T47D (cell line): ENCODE measurements at places on chromosomes 5 and 9.

DNA sequence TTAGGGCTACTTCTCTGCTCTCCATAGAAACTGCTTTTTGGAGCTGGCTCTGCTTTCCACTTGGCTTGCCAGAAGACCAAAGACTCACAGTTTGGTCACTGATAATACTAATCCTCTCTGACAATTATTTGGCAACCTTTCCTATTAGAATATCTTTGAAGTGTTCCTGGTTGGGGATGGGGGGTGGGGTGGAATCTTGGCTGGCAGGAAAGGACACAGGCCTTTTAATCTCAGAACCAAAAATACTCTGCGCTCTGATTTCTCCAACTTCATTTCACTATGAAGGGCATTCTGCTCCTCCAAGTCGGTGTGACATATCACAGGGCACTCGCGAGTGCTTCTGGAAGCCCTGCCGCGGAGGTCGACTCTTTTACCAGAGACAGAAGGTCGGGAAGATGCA lies 1329.0 kb upstream of the WWC1 start:
- DNase-seq, result no peak

DNA sequence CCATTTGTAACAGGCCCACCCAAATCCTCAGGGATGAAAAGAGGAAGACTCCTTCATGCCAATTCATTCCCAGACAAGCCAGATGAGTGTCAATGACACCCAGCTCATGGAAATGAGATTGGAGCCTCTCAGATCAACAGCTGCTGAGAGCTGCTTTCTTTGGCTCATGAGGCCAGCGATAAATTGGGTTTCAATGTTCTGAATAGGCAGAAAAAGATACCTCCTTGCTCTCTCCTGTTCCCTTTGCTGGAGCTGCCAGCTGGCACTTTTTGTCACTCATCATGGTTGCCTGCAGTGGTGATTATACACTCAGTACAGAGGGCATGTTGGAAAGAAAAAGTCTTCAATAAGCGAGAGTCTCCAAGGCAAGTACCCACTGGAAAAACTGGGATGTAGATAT lies 47.1 kb downstream of the SH3RF2 start:
- DNase-seq, result no peak

- no peak for DNase-seq
Measured at GRCh38 chr9:71446106-71446472, 322.2 kb downstream of the CEMIP2 start.

- DNase-seq, result peak; percentile 60
Measured at GRCh38 chr5:143066556-143067281, 296.5 kb downstream of the ARHGAP26 start.

- no peak for DNase-seq
Measured at GRCh38 chr9:81534138-81534875, 155.0 kb downstream of the TLE1 start.

- DNase-seq, result no peak
Measured at GRCh38 chr5:172920447-172920849, 38.8 kb upstream of the RPL26L1 start.

- DNase-seq, result no peak
Measured at GRCh38 chr5:180599981-180600553, 8.8 kb upstream of the SCGB3A1 start.

DNA sequence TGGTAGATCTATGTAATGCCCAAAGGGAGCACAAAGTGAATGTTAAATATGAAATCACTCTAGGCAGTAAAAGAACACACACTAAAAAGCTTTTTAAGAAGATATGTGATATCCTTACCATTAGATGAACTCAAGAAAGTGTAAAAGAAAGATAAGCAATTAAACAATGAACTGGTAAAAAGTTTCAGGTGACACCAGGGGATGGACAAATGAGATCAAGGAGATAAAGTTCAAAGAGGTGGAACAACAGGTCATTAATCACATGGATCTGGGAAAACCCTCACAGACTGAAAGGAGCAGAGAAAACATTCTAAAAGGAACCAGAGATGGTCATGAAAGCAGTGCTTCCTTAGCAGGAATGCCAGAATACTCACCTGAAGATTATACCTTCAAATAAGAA lies 40.7 kb downstream of the LHFPL2 start:
- DNase-seq, result no peak

- DNase-seq, result no peak
Measured at GRCh38 chr5:166074582-166075481, 2216.6 kb upstream of the WWC1 start.

- no peak for DNase-seq
Measured at GRCh38 chr9:134891053-134891452, 10.4 kb downstream of the FCN2 start.

- no peak for DNase-seq
Measured at GRCh38 chr5:107496466-107496865, 174.3 kb downstream of the EFNA5 start.

DNA sequence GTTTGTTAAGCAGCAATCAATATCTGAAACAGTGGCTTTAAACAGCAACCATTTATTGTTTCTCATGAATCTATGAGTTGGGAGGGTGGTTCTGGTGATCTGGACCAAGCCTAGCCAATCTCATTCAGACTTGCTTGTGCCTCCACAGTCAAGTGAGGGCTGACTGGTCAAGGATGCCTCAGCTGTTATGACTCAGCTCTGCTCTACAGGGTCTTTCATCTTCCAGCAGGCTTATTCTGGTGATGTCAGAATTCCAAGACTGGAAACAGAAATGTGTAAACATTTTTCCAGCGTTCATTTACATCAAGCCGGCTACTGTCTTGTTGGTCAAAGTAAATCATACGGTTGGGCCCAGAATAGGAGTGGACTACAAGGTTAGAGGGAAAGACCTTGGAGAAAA lies 2.5 kb upstream of the PIP5K1B start:
- DNase-seq, result no peak

GRCh38 chr9:90881648-90882047 lies 80.0 kb downstream of the SYK start:
- no peak for DNase-seq

DNA sequence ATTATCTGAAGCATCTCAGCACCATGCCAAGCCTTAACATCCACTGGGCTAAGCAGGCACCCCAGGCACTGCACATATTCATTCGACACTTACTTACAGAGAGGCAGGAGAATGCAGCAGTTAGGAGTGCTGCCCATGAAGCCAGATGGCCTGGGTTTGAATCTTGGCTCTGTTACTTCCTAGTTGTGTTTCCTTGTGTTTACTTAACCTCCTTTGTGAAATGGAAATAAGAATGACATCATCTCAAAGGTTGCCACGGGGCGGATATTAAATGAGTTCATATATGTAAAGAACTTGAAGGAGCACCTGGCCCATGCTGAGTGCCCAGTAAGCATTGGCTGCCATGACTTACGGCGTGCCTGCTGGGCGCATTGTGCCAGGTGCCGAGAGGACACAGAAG lies 565.2 kb downstream of the CDK5RAP2 start:
- DNase-seq, result peak; percentile 21

DNA sequence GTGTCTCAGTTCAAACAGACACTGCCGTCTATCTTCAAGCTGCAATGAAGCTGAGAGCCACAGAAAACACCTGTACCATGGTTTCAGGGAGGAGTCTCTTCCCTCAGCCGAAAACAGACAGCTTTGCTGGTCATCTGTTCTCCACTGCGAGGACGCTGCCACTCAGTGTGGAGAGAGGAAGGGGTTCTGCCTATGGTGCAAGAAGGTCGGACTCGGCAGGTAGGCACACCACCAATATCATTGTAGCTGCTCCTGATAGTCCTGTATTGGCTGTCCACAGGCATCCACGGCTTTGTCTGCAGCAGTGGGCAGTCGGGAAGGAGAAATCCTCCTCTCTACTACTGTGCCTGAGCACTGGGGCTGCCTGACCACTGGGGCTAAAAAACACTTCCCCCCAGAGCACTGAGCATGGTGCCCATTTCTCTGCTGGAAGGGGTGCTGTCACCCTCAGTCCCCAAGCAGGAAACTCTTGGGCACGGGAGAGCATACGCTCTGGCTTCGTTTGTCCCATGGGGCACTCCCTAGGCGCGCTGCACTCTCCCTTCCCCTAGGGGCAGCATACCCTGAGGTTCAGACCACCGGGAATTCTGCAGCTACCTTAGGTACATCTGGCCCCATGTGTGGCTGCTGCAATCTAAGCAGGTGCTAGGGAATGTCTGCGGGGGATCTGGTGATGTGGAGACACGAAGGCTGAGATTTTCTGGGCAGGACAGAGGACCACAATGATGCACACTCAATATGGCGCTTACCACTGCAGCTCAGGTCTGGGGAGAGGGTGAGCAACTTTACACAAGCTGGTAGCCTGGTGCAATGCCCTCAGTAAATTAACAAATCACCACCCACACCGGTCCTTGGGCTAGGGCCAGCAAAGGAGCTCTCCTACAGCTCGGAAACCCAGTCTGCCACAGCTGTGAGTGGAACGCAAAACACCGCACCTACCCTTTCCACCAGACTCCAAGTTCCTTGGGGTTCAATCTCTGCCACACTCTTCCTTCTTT lies 880.9 kb upstream of the SEMA6A start:
- peak; percentile 23 for DNase-seq

GRCh38 chr9:134283111-134283515 lies 43.1 kb upstream of the RXRA start:
- no peak for DNase-seq

GRCh38 chr5:169223595-169223953 lies 77.4 kb downstream of the SLIT3 start:
- no peak for DNase-seq

- DNase-seq, result no peak
Measured at GRCh38 chr5:169374111-169374510, 73.2 kb upstream of the SLIT3 start.

DNA sequence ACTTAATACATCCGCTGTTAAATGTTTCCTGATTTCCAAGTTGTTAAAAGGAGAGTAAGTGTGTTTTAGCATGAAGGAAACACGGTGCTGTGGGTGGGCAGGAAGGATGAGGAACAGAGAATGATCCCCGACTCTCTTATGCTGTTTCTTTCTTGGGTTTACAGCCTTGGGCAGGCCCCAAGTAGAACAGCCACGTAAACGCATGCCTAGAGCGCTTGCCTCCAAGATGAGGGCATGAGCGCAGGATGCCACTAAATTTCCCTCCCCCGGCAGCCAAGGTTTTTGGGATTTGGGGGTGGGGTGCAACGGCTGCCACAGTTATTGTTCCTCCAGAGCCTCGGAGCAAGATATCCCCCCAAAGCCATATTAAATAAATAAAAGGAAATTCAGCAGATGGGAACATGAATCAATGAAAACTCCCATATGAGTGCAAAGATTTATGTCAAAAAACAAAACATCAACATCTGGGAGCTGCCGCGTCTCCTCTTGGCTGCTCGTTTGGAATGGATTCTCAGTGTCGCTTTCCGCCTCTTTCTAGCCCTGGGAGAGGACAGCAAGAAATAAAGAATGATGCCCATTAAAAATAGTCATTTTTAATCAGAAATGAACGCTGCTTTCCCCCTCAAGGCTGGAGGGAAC lies 10.0 kb upstream of the DELE1 start:
- no peak for DNase-seq

- DNase-seq, result no peak
Measured at GRCh38 chr9:15491950-15492349, 18.8 kb downstream of the PSIP1 start.

DNA sequence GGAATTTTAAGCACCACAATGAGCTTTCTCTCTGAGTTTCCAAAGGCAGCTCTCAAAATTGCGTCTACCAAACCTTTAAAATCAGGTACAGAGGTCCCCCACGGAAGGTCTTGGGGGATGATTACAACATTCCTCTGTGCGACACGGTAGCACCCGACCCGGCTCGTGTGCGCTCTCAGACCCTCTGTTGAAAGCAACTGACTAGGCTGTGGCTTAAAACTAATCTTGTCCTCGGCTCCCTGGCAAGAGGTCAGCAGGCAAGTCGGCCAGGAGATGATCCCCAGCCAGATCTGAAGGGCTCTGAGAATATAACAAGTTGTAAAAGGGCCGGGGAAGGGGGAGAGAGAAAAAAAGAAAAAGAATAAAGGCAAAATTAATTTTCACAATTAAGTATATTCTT lies 92.6 kb upstream of the LMX1B start:
- no peak for DNase-seq

DNA sequence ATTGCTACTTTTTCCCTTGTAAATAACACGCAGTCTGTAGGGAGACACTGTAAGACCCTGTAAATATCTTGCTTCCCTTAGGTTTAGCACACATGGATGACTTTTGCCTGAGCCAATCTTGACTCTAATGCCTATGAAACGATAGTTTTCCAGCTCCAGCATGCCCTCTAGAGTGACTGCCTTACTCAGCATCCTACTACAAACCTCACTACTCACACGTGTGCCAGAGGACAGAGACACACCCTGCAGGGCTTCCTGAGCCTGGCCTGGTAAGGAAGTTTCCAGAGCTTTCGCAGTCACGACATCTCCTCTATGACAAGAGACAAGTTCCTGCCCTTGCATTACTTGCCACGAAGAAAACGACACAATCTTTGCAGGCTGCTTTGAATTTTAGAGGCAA lies 138.1 kb downstream of the ATPSCKMT start:
- peak; percentile 57 for DNase-seq

DNA sequence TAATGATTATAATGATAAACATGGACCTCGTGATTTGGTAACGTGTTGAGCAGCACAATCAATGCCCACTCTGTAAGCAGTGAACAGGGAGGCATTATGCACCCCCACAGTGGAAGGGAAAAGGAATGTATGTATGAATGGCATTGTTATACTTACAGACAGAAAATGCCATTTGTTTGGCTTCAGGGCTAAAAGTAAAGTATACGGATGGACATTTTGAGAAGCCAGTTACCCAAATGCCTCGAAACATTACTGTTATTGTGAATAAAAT lies 260.2 kb upstream of the PPP1R2B start:
- no peak for DNase-seq

DNA sequence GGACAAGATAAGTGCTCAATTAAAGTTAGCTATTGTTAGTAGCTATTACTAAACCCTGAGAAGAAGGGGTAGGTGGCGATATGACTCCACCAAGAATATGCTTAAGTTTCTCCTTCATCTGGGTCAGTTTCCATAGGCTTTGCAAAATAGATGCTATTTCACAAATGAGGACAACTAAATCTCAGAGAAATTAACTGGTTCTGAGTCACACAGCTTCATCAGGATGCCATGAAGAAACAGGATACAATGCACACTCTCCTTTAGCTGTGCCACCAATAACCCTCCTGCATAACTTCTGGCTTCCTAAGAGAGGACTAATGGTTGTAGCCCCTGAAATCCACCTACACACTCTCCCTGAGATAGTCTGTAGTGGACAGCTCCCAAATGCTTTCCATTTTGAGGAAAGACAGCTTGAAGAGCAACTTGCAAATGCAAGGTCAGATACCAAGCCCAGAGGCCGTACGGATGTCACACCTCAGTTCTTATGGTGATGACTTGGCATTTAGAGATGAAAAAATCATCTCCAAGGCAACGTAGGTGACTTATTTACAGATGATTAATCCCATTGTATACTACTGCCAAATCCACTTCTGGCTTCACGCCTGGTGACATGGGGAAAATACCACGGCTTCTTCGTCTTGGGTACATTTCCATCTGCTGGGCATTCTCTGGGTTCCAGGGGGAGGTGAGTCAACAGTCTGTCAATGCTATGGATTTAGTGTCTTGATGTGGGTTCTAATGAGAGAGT lies 251.4 kb upstream of the IL12B start:
- DNase-seq, result no peak
